ENCODE measurements at places on chromosomes 12 and 14. TPM values are rescaled to one million over a fixed set of nuclear protein-coding genes. Genes with fewer than 3 reads are reported as not detected.

DNA sequence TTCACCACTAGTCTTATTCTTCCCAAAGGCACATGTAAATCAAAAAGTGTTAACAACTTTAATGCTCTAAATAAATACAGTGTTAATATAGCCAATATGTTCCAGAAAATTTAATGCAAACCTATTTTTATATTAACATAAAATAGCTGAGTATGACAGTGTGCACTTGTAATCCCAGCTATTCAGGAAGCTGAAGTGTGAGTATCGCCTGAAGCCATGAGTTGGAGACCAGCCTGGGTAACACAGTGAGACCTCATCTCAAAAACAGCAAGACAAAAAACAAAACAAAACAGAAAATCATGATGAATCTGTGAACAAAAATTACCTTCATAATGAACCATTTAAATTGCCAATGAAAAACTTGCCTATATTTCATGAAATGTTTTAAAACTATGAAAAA lies 798.9 kb downstream of the SLC6A15 start:
- DNase-seq: no peak

DNA sequence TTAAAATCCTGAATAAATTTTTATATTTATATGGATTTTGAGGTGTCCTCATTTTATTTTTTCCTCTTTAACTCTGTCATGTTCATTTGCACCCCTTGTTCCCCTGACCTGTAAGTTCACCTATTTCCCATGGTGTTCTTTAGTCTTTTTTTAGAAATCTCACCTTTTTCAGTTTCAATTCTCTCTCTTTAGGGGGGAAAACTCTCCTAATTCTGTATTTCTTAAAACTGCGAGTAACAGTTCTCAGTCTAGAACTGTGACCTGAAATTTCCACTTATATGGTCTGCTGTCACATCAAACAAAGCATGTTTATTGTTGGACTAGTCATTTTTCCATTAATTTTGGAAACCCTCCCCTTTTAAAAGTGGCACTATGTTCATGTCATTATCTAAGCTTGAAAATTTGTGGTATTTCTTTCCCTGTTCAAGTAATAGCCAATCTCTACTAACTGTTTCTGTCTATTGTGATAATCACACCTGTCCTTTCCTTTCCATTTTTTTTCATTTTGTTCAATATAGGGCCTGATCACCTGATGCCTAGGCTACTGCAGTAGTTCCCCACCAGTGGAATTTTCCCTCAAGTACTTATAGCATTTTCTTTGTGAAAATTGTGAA lies 14.0 kb upstream of the FBXO33 start:
- no peak for DNase-seq

GLIPR1L2 gene
- total RNA-seq: 0.29 TPM

MYO1A gene
- total RNA-seq: not detected

DNA sequence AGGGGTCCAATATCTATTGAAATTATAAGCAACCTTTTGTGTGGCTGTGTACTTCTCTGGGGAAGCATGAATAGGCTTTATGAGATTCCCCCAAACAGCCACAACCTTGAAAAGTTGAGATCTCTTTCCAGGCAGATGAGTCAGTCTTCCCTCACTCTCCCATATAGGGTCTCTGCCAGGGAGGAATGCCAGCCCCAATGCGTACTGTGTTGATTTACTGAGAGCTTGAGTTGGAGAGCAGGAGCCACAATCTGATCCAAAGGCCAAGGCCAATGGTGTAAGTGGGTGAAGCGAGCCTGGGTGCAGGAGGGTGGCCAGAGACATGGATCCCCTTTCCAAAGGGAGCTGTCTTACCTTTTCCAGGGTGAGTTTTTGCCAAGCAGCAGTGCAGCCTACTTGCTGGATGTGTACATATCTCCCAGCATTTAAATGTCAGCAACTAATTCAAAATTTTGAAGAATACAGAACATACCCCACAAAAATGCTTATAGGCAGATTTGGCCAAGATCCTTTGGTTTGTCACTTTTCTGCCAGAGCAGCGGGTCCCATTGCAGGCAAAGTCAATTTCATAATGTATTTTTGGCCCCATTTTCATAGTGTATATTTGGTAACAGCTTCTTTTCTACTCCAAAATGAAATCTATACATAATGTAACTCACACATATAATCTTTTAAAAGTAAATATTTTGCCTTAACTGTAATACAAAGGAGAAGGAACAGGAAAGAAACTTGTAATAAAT lies 88.2 kb downstream of the TBC1D30 start:
- DNase-seq: no peak

DNA sequence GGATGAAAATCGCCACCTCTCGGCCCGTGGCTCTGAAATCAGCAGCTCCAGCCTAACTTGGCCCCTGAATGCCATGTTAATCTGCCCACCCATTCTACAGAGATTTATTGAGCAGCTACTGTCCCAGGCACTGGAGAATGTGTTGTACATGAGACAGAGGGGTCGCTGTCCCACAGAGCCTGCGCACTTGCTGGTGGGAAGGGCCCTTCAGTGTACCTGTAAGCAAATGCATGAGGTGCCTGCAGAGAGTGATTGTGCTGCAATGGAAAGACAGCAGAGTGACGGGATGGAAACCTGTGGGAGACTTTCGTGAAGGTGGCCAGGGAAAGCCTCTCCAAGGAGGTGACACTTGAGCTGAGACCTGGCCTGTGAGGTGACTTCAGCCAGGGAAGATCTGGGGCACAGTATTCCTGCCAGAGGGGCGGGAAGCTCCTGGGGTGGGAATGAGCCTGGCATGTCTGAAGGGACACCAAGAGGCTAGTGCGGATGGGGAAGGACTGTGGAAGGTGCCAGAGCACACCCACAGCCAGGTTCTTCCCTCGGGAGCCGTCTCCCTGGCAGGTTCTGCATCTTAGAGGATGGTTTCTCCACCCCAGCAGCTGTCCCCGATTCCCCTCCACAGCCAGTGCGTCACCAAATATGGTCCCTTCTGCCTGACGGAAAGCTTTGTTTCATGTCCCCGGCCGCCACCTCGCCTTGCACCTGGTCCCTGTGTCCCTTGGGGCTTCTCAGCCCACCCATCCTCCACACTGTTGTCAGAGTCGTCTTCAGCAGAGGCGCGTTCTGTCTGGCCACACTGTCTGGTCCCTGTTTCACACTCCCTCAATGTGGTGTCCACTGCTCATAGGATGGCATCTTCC lies 8.7 kb downstream of the SMIM41 start:
- no peak for DNase-seq

ESRRB gene
- total RNA-seq: not detected

GRCh38 chr12:9711664-9712063 lies 21.2 kb downstream of the CLECL1 start:
- DNase-seq: no peak

PTPN21 gene
- 22.8 TPM for total RNA-seq

GRCh38 chr12:78189656-78190055 lies 359.0 kb downstream of the NAV3 start:
- DNase-seq: no peak

DNA sequence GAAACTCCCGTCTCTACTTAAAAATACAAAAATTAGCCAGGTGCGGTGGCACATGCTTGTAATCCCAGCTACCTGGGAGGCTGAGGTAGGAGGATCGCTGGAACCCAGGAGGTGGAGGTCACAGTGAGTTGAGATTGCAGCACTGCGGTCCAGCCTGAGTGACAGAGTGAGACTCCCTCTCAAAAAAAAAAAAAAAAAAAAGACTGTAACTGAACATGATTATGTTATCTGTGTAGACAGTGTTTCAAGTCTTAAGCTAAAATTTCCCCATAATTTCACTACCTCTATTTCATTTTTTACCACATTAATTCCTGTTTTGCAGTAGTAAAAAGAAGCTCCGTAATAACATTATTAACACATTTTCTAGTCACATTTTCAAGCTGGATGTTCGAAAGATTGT lies 5.4 kb downstream of the PLBD1 start:
- DNase-seq: no peak

GRCh38 chr14:58752771-58753201 lies 115.0 kb downstream of the DACT1 start:
- DNase-seq: peak; percentile 53

- DNase-seq: peak; percentile 15
Observed at GRCh38 chr12:102169922-102170621, 27.6 kb downstream of the PMCH start.

DNA sequence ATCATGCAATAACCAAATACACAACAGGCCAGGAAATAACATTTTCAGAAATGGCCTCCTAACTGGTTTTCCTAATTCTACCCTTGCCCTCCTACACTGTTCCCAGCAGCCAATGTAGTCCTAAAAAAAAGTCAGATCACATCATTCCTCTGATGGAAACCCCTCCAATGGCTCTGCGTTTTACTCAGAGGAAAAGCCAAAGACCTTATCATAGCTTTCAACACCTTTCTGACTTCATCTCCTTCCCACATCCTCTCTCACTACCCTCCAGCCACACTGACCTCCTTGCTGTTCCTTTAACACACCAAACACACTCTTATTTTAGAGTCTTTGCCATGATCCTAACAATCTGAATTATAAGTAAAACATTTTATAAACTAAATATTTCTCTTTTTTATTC lies 1.1 kb downstream of the MED6 start:
- no peak for DNase-seq

DNA sequence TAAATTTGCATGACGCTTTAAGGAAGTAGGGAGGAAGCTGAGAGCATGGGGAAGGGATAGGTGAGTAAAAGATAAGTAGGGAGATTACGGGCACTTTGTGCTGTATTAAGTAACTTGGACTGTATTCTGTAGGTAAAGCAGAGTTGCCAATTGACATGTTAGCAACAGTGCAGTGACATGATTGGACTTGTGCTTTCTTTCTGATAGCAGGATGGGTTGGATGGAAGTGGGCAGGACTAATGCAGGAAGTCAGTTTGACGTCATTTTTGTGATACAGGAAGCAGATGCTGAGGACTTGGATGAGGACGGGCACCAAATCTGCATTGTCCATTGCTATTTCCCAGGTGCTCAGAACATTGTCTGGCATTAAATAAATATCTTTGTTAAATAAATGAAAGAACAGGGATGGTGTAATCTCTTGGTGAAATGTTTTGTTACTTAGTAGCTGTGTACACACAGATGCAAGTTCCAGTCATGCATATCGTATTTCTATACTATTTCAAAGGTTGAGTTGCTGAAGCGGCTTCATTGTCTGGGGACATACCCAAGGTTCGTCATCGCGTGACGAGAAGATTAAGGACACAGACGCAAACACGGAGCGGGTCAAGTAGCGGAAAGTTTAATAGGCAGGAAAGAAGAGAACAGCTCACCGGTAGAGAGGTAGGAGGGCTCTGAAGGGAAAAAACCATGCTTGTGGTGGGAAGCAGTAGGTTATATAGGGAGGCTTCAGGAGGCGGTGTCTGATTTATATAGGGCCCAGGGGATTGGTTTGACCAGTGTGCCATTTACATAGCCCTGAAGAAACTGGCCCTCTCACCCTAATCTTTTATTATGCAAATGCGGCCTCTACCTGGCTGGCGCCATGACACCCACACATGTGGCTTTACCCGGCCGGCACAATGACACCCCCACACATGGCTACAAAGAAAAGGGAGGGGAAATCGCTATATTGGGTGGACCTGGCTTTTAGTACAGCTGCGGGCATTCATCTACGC lies 30.7 kb downstream of the GUCY2C start:
- DNase-seq: no peak

DNA sequence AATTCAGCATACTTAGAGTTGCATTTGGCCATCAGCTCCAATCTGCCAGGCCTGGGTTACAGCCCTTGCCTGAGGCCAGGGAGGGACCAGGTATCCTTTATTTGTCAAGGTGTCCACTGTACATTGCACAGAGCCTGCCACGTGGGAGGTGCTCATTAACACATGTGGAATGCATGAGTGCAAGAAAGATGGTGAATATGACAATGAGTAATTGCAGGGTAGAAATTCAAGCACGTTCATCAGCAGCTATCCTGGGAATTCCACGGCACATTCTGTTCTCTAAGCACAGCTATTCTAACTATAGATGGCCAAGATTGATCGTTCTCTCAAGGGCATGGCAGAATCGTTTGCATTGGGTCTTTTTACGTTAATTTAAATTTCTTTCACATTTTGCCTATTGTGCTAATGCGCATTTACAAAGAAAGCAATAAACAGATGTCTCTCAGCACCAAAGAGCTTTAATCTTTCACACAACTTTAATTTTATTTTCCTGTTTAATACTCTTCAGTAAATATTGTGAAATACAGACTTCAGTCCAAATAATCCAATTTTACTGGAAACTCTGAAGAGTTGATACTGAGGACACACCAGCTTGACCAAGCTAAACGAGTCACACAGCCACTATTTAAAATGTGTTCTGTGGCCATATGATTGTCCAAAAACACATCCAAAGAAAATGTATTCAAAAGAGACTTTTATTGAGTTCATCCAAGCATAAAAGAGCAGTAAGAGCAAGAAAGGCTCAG lies 1025.7 kb upstream of the TMEM132C start:
- peak; percentile 90 for DNase-seq

FAIM2 gene
- total RNA-seq: not detected

GPR137C gene
- total RNA-seq: 0.17 TPM

FOXG1 gene
- total RNA-seq: not detected

PLEKHA5 gene
- total RNA-seq: 76.5 TPM

DNA sequence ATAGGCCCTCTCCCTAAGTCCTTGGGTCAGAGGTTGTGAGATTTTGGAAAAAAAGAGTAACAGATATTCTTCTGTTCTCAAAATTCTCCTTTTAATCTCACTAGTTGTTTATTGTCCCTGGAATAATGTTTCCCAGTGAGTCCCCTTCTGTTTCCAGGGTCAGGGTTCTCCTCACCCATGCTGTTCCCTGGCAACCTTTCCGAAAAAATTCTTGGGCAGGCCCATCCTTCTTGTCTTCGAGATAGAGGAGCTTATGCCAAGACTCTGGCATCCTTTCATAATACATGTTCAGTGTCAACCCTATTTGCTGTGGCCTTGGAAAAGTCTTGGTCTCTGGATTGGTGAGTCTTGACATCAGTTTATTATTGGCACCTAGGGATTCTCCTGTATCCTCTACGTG lies 212.4 kb upstream of the FAR2 start:
- no peak for DNase-seq

SCNN1A gene
- total RNA-seq: 202 TPM

GRCh38 chr14:68376067-68376779 lies 416.6 kb downstream of the ZFP36L1 start:
- peak; percentile 40 for DNase-seq

GRCh38 chr14:25843481-25844470 lies 754.1 kb downstream of the NOVA1 start:
- no peak for DNase-seq

PLXNC1 gene
- 0.61 TPM for total RNA-seq

DNA sequence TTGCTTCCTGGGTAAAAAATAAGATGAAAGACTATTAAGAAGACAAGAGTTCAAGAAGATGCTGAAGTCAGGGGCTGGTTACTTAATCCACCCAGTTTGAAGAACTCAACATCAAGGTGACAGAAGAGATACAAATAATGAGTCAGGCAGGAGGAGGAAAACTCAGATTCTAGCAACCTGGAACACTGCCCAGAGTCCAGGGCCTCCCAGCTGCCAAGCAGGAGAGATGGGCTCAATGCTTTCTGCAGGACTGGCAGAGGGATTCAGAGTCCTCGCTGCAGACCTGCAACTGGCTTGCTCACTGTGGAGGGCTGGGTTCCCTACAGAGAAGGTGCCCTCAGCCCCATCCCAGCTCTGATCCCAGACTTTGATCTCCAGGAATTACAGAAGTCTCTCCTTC lies 28.6 kb upstream of the CEBPE start:
- peak; percentile 59 for DNase-seq

Measured in mammary epithelial cell (primary cell).